EL (cell line): ENCODE measurements at places on chromosomes 11 and 22.

DNA sequence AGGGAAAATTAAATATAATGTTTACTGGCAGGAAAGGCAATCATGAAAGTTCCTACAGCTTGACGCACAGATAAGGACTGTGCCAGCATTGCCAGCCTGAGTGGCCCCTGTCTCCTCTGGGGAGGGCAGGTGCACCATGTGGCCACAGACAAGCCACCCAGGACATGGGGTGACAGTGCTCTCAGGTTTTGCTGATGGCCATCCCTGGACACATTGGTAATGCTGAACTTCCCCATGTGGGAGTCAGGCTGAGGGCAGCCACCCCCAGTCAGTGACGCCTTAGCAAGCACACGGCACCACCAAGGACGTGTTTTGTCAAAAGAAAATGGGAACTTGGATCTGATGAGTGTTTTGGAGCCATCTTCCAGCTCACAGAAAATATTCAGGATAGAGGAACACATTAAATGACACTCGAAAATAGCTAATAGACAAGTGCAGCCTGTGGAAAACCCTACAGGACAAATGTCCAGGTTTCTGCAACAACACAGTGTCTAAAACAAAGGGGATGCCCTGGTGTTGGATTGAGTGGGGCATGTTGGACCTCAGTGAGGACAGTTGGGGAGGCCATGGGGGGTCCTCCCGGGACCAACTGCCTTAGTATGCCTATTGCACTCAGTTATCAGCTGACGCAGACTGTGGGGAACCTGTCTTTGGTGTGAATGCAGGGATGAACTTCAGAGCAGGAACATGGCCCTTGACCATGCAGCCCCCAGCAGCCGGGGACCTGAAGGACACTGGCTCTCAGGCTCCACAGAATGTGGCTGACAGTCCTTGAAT, 1450.5 kb downstream of the BRD1 start:
- DNase-seq, result no peak

DNA sequence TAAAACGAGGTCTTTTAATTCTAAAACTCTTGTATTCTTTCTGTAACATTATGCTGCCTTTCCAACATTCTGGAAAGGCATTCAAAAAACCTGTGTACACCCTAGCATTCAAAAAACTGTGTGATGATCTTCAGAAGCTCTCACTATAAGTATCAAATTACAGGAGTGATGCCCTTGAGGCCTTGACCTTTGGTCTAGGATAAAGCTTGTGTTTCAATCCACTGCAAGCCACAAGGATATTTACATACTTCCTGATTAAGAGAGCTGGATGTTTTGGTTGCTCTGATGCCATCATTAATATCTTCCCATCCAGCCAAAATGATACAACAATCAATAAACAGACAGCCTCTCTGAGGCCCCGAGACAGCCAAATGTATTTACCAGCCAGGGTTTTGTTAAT, 11.9 kb downstream of the CLPB start:
- DNase-seq, result no peak

GRCh38 chr11:105208019-105208418, 68.5 kb upstream of the CARD18 start:
- DNase-seq, result no peak

DNA sequence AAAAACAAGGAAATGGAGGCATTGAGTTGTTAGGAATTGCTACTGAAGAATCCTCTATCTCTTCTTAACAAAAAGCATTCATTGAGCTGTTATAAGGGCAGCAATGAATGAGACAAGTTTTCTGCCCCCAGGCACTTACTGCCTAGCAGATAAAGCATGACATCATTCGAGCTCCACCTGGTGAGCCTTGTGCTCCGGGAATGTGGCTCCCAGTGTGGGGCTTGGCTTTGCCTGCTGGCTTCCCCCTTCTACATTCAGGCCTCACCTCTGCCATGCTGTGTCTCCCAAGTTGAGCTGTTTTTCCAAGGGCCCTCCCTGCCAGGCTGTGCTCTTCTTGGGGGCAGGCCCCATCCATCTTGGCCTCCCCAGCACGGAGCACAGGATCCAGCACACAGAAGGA, 56.9 kb upstream of the EIF3D start:
- peak; percentile 73 for DNase-seq

GRCh38 chr11:65422633-65423515, at the start of gene NEAT1:
Gene NEAT1 (plus strand): TSS chr11:65422798.
- peak; percentile 95 for DNase-seq
